ENCODE measurements at places on chromosomes 6 and 20.
A peak's percentile ranks its signal among the peaks of the same experiment; 100 is the strongest.

- peaks cover 11% of the 10 kb centered on the region for H3K4me1 ChIP-seq
- no peak overlapping the region for H3K4me3 ChIP-seq
- peak overlapping the region; percentile 11 for H3K27ac ChIP-seq
- peak; percentile 30 for DNase-seq
- H3K36me3 ChIP-seq: no peaks in the 10 kb centered on the region
Measured at GRCh38 chr6:138289739-138290138, 71.4 kb upstream of the PBOV1 start.

DNA sequence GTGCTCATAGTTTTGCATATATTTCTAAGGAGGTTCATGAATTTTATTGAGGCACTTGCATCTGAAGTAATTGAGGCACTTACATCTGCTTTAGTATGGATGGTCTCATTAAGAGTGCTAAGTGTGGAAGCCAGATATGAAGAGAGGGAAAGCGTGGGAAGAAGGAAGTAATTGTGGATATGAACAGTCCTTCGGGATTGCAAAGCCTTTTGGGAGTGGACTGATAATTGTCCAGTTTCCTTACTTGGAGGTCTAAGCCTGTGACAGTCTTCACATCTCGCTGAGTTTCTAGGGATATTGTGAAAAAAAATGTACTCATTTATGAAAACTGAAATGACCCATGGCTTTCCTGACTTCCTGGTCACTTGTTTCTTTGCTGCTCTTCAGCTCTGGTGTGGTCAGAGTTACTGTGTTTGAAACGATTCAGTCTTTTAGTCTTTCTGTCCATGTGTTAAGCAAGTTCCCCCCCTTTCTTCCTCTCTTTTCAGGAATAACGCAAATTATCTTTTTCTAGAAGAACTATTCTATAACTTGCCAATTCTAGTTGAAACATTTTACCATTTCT is 137.3 kb downstream of the ZFAND3 start:
- no peak overlapping the region for H3K4me3 ChIP-seq
- H3K36me3 ChIP-seq: no peaks in the 10 kb centered on the region
- DNase-seq: no peak

GRCh38 chr20:59247731-59248684 is 52.4 kb upstream of the EDN3 start:
- no peak for DNase-seq
- H3K4me1 ChIP-seq: no peaks in the 10 kb centered on the region
- no peak overlapping the region for H3K4me3 ChIP-seq
- H3K27ac ChIP-seq: no peak overlapping the region

DNA sequence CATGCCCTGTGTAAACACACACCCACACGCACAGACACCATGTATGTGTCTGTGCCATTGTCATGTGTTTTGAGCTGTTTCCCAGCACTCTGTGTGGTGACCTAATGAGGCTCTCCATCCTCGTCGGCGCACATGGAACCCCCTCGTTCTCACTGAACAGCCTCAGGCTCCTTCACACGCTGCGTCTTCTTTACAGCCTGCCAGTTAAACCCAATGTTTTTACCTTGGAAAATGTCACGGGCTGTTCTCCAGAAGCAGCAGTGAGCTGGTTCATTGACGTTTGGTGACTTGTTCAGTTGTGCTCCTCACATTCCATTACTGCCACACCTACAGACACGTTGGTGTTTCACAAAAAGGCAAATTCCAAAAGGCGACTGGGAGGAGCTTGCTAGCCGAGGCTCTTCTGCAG is 201.0 kb upstream of the FOXQ1 start:
- DNase-seq: no peak
- H3K27ac ChIP-seq: no peak overlapping the region
- H3K36me3 ChIP-seq: no peaks in the 10 kb centered on the region
- H3K27me3 ChIP-seq: no peaks in the 10 kb centered on the region
- no peak overlapping the region for H3K4me3 ChIP-seq

- H3K27ac ChIP-seq: peak within 1 kb of the TSS; percentile 35
- peak within 1 kb of the TSS; percentile 87 for H3K4me3 ChIP-seq
- H3K27me3 ChIP-seq: no peaks in the 10 kb centered on the region
- no peaks in the 10 kb centered on the region for H3K36me3 ChIP-seq
Measured at GRCh38 chr20:35771689-35772562, at the start of gene PHF20. PHF20 (plus strand) TSS chr20:35772015; CDS start chr20:35801523, 29,508 bp downstream.

DNA sequence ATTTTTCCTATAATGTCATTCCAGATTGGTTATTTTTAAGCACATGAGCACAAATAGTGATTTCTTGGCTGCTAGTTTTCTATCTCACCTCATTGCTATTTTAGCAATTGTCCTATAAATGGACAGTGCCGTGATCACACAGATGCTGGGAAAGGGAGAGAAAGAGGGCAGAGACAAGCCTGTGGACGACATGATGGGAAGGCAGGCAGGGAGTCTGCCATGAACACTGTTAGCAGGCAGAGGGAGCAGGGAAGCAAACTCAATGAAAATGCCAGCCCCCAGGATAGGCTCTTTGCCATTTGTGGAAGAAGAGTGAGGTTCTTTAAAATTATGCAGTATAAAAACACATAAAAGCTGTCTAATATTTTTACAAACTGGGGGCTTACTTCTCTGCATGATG is 96.8 kb downstream of the ADTRP start:
- H3K27me3 ChIP-seq: no peaks in the 10 kb centered on the region
- H3K27ac ChIP-seq: no peak overlapping the region

GRCh38 chr6:160360955-160361354 is 12.8 kb downstream of the SLC22A3 start:
- no peaks in the 10 kb centered on the region for H3K27me3 ChIP-seq
- H3K4me1 ChIP-seq: no peaks in the 10 kb centered on the region
- no peak overlapping the region for H3K4me3 ChIP-seq
- H3K27ac ChIP-seq: no peak overlapping the region

DNA sequence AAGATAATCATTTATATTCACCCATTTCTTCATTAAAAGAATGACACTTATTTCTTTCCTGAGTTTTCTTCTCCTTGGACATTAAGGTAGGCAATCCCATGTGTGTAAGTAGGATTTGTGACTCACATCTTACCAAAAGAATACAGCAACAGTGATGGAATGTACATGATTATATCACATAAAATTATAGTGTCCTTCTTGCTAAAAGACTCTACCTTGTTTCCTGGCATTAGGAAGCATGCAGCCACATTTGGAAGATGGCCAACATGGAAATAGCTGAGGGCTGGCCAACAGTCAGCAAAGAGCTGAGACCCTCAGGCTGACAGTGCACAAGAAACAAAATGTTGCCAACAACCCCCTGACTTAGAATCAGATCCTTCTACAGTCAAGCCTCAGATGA is 327.9 kb upstream of the MARCKS start:
- no peaks in the 10 kb centered on the region for H3K4me1 ChIP-seq
- no peak overlapping the region for H3K27ac ChIP-seq
- no peak for DNase-seq
- no peak overlapping the region for H3K4me3 ChIP-seq
- H3K36me3 ChIP-seq: no peaks in the 10 kb centered on the region

DNA sequence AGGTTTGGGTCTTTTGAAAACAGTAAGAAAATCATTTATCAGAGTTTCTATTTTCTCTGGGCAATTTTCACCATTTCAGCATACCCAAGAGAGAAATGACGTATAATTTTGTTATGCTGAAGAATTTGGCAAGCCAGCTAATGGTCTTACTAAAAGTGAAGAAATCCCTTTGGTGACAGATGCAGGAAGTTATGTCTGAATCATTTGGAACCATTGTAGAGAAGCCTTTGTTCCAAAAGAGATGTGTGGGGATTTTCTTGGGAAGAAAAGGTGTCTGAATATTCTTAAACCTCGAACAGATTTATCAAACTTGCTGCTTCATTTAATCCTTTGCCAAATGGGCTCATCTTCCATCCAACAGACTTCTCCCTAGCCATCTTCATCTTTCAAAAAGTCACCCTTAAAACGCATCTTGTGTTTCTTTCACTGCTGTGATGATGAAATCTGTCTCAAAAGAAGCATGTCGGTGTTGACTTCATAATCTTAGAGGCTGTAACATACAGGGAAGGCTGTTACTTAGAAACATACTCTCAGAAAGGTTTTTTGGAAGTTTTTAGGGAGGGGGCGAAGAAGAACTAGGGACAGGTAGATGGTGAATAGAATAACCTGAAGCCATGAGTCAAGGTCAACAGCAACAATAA is 39.5 kb downstream of the CITED2 start:
- no peaks in the 10 kb centered on the region for H3K27me3 ChIP-seq
- DNase-seq: no peak
- H3K27ac ChIP-seq: no peak overlapping the region
- no peaks in the 10 kb centered on the region for H3K4me1 ChIP-seq

GRCh38 chr6:79385333-79385732 is 150.9 kb upstream of the HMGN3 start:
- DNase-seq: no peak
- H3K4me1 ChIP-seq: no peaks in the 10 kb centered on the region
- no peak overlapping the region for H3K4me3 ChIP-seq
- H3K27ac ChIP-seq: no peak overlapping the region
- H3K27me3 ChIP-seq: no peaks in the 10 kb centered on the region

DNA sequence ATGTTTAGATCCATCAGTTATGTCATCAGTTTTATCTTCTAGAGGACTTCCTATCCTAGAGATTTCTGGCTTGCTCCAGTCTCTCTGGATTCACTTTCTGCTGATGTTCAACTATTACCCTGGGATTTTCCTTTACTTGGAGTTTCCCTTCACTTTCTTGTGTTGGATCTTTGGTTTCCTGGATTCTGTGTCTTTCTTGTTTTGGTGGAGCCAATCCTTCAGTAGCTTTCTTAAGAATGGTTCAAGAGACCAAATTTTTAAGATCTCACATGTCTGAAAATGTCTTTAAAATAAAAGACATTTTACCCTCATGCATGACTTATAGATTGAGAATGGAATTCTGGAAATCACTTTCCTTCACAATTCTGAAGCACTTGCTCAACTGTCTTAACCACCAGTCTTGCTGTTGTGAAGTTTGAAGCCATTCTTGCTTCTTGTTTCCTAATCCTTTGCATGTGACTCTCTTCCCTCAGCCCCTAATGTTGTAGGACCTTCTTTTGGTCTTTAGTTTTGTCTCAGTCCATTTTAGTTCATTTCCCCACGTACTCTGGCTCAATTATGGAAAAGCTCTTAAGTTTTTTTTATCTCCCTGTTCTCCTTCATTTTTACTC is 87.9 kb downstream of the ARID1B start:
- peaks cover 19% of the 10 kb centered on the region for H3K4me1 ChIP-seq
- H3K27me3 ChIP-seq: no peaks in the 10 kb centered on the region
- H3K27ac ChIP-seq: peak overlapping the region; percentile 82
- no peak for DNase-seq
- H3K36me3 ChIP-seq: no peaks in the 10 kb centered on the region

DNA sequence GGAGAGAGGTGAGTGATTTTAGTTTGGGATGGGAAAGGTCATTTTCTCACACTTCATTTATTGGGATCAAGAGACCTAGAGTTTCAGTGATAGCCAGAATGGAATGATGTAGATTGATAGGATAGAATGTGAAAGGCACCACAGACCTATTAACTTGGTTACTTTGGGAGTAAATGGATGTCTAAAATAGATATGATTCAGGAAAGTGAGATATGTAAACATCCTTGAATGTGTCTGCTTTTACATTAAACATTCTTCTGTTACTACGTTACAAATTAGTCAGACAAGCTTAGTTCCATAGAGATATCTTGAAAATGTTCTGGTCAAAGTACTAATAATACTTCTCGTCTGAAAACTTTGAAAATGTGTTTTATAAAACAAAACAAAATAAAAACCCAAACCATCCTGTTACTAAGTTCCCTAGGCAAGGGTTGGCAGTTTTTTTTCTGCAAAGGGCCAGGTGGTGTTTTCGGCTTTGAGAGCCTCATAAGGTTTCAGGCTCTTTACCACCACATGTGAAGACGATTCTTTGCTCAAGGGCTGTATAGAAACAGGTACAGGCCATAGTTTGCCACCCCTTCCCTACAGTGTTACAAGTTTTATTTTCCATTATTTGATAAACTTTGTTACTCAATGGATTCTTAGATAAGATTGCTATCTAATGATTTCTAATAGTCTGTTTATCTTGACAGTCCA is 3.4 kb downstream of the CYB5R4 start:
- peaks cover 21% of the 10 kb centered on the region for H3K4me1 ChIP-seq
- DNase-seq: peak; percentile 60
- H3K27ac ChIP-seq: peak overlapping the region; percentile 87

- H3K27ac ChIP-seq: no peak overlapping the region
- DNase-seq: no peak
- peaks cover 19% of the 10 kb centered on the region for H3K4me1 ChIP-seq
- H3K36me3 ChIP-seq: no peaks in the 10 kb centered on the region
Measured at GRCh38 chr20:36873498-36874189, 2.3 kb upstream of the TLDC2 start.

- no peaks in the 10 kb centered on the region for H3K27me3 ChIP-seq
- peaks cover 8% of the 10 kb centered on the region for H3K4me1 ChIP-seq
- H3K4me3 ChIP-seq: no peak overlapping the region
- no peak for DNase-seq
- H3K36me3 ChIP-seq: no peaks in the 10 kb centered on the region
- no peak overlapping the region for H3K27ac ChIP-seq
Measured at GRCh38 chr6:14221564-14222279, 104.2 kb downstream of the CD83 start.
